ENCODE measurements at places on chromosomes 2 and 18.

- DNase-seq: no peak
Observed at GRCh38 chr2:160109243-160109642, 46.8 kb upstream of the PLA2R1 start.

DNA sequence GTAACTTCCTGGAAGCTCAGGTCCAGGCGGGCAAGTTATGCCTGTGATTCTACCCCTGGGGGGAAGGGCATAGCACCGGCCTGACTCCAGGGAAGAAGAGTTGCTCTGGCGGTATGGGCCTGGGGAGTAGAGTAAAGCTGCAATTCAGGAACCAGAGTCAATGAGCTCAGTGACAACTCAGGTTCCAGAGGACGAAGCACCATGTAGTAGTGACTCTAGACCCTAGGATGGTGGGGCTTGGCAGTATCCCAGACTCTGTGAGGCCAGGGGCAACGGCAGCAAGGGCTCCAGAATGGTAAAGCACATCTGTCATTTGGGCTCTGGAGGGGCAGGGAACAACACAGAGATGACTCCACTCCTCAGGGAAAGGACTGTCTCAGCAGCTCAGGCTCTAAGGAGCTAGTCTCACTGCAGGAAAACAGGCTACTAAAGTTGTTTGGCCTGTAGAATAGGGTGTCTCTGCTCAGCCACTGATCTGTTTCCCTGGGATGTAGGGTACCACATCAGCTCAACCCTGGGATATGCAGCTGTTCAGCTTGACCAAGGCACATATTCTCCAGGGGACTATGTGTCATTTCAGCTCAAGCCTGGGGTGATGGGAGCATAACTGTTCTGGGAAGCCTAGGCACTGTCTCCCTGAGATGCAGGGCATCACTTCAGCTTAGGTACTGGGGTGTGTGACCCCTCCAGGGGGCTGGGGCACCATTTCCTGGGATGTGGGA, 36.2 kb upstream of the RHOB start:
- DNase-seq: no peak

- no peak for DNase-seq
Observed at GRCh38 chr2:204982303-204982702, 437.0 kb downstream of the PARD3B start.

DNA sequence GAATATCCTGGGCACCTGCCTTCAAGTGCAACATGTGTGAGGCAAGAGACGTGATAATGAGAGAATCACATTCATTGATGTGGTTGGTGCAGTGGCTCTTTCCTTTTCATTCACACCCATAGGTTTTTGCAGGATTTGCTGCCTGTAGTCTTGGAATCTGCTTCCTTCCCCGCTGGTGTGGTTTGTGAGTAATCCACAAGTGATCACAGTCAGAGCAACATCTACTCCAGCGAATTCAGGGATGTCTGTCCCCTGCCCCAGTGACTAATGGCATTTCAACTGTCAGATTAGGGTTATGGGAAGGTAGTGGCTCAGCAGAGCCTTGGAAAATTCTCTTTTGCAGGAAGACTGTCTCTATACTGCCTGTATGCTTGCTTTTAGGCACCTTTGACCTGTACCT, 225.5 kb upstream of the RBMS1 start:
- no peak for DNase-seq

DNA sequence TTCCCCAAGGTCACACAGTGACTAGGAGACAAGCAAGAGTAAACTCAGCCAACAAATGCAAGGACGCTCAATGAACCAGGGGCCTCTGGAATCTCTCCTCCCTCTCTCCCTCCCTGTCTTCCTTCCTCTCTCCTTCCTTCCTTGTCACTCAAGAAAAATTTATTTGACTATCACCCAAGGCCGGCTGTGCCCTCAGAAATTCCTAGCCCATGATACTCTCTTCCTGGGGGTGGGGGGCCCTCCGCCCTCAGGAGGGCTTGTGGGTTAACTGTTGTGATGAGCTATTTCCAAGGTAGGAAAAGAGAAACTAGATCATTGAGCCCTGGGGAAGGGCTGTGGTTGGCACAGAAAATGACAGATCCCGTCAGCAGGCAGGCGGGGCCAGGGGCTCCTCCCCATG, 21.7 kb downstream of the INHBB start:
- no peak for DNase-seq

DNA sequence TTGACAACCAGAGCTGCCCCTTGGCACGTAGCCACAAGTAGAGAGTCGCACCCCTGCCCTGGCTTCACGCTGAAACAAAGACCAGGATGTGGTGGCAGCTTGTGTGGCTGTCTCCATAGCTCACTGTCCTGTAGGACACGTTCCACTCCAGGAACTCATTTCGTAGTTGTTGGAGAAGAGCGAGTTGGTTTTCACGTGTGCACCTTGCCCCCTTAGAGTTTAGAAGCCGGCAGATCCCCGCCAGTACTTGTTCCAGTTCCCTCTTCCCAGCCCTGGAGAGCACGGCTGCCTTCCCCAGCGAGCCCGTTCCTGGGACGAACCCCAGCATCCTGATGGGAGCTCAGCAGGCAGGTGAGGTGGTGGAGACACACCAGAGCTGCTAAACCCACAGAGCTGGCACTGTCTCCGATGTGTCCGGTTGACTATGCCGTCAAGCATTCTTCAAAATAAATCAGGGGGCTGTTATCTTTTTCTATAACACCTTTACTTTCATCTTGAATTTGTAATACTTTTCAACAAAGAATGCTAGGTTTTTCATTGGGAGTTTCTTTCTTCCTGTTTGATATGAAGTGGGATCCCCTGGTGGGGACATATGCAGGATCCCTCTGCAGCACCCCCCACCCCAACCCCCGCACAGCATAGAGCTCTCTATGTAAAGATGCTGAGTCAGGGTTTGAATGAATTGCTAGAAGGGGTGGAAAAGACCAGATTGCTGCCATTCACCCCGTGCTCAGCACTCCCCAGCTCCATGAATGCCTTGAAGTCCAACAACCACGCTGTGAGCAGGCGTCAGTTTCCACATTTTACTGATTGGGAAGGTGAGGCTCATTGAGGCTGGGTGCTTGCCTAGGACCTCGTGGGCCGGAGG, 44.5 kb downstream of the GREB1 start:
- no peak for DNase-seq

DNA sequence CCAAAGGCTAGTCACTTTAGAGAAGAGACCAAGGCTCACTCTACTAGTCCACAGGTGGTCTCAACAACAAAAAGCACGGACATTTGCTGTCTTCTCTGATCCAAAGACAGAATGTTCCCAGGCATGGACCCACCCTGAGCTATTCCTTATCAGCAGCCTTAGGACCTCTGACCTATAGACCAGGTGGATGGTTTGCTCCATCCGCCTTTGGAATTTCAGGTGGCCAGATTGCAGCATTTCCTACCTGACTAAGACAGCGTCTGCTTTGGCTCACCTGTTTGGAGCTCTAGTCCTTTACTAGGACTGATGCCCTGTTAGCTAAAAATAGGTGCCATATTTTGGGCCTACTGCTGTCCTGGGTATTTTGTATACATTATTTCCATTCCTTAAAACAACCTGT, 44.6 kb upstream of the LRP2 start:
- no peak for DNase-seq

GRCh38 chr2:109523121-109523520, 90.6 kb downstream of the SEPTIN10 start:
- DNase-seq: no peak

DNA sequence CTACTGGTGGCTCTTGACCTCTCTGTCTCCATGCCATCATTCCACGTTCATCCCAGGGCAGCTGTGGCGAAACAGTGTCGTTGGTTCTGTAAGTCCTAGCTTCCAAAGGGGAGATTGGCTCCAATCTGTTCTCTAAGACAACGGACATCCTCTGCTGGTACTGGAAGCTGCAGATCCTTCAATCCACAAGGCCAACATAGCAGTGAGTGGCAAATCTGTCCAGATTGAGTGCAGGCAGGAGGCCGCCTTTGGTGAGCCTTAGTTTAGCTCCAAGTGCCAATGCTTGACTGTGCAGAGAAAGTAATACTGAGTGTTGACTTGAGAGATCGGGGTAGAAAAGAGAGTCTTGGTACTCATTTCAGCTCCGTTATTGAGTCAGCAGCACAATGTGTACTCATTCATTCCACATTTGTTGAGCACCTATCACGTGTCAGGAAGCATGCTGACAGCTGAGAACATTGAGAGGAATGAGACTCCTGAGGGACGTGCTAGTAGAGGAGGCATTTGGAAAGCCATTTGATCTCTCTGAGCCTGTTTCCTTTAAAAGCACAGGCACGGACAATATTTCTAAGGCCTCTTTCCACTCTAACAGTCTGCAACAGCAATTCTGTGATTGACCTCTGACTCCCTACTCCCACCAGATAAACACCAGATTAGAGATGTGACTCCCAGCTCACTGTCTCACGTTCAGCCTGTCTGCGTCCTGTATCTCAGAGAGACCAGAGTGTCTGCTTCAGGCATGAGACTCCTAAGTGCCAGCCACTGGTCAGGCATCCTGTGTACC, 306.0 kb downstream of the CLIP4 start:
- DNase-seq: no peak

DNA sequence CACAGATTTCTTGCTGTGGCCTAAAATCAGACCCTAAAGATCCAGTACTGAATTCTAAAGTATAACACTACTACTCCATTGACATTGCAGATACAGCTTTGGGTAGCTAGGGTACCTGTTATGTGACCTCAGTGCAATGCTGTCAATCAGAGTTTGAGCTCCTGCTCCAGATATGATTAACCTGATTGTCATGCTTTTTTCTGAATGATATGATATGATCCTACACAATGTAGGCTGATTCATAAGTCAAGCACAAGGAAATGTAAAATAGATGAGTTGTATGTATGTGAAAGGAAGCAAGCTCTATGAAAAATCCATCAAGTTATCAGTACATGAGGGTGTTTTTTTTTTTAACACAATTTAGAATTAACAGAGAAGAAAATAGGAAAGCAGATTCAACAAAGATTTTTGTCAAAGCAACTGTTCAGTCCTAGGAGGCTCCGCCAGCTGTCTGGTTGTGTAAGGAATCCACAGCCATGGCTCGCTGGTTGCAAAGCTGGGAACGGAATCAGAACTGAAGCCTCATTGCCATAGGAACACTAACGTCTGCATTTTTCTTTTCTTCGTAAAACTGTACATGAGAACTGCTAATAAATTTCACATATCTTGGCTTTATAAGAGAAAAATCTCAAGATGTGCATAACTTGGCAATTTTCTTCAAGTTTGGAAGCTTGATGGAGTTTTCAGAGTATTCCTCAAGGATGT, 52.9 kb downstream of the NR4A2 start:
- DNase-seq: no peak

DNA sequence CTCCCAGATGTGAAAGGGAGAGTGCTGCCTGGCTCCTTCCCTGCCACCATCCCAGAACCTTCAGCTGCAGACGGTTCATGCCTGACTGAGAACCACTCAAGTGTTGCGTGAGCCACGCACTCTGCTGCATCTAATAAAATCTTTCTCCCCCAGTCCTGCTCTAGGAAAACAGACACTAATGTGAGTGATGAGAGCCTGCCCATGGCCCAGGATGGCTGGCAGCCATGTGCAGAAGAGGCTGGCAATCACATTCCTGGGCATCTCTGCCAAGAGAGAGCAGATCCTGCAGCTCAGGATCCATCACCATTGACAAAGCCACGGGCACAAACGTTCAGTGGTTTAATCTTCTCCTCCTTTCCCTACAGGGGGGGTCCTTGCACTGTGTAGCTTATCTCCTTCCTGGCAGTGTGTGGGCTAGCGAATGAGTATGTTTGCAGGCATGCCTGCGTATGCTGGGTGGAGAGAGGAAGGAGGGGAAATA, 477.5 kb downstream of the SLC4A3 start:
- DNase-seq: no peak

DNA sequence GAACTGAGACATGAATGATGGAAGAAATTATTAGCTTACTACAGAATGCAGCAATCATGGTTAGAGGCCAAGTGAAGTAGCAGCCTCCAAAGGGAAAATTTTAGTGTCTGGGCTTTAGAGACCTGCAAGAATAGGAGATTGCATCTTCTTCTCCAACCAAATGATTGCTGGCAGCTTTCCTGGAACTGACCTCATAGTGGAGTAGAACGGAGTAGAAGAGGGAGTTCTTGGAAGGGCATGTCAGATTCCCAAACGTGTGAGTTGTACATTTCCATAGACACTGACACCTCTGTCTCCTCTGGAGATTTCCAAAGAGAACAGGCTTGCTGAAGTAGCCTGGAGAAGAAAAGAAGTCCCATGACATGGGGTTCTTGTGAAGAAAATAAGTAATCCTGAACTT, 169.8 kb upstream of the ERBB4 start:
- DNase-seq: no peak

GRCh38 chr2:233451950-233452349, 97.7 kb downstream of the DGKD start:
- DNase-seq: no peak

GRCh38 chr18:9117980-9118841, 15.7 kb downstream of the NDUFV2 start:
- DNase-seq: no peak

DNA sequence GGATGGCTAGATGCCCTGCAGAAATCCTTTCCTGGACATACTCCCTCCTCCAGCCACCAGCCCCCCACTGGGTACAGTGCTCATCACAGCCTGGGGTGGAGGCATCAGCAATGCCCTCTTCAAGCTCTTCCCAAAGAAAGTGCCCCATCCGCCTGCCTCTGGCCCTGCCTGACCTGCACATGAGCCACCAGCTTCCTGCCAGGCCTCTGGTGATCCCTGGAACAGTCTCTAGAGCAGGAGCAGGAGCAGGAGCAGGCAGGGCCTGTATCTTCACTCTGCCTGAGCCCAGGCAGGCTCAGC, 54.1 kb upstream of the CAB39 start:
- DNase-seq: no peak

GRCh38 chr2:80634590-80634989, 330.0 kb upstream of the LRRTM1 start:
- no peak for DNase-seq

GRCh38 chr2:241985986-241986329, 116.4 kb downstream of the RTP5 start:
- DNase-seq: no peak

- no peak for DNase-seq
Observed at GRCh38 chr2:26612034-26612433, 29.1 kb downstream of the CIB4 start.
